T follicular helper cell (primary cell): ENCODE measurements at places on chromosomes 2 and 18.

GRCh38 chr18:13265911-13266217 is 47.3 kb downstream of the LDLRAD4 start:
- no peak for DNase-seq

DNA sequence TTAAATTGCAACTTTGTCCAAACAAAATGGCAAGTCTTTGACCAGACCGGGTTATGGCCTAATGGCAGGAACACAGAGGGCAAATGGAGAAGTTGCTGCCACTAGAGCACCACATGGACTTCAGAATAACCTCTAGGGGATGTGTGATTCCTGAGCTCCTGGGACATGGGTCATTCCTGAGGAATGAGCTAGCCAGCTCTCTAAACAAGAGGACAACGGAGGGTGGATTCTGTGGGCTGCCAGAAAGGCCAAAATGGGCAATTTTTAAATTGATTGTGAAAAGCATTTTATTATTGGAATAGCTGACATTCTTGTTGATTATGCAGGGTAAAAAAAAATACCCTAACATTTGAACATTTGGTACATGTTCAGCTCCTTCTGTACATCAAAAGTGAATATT is 109.8 kb upstream of the FZD5 start:
- DNase-seq, result no peak

DNA sequence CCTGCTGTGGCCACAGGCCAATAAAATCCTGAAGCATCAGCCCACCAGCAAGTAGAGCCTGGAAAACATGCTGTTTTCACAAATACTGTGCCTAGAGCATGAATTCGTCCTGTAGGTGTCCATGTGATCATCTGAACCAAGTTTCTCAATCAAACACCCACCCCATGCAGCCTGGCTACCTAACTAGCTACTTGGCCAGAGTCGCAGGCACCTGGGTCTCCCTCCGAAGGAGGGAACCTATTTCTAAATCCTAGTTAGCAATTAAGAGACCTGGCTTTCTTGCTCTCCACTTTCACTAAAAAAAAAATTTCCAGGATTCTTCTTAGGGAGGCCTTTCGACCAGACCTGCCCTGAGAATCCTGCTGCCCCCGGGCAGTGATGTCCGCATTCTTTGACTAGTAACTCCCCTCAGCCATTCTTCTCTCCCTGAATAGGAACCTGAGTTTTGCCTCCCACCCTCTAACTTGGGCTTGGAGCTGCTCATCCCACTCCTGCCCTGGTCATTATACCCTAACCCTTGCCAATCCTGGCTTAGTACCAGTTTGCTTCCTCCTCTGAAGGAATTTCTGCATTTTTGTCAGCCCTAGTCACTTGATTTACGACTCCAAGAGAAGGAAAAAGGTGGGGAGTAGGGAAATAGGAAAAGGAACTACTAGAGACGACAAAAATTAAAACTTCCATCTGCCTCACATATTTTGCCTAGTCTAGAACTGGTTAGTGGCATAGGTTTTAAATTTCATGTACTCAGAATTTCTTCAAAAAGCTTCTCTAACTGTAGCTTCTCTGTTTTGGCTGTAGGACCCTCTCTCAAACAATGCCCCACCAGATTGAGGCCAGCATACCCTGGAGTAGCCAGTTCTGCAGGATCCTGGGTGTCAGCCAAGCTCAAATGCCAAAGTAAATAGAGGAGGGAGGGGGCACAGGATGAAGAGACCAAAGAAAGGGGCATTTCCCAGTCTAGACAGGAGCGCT is 25.4 kb upstream of the TANK start:
- no peak for DNase-seq

GRCh38 chr18:3262234-3263131 is 550 bp downstream of the MYL12B start:
- peak; percentile 30 for DNase-seq

GRCh38 chr18:71958605-71959004 is 585.5 kb downstream of the CBLN2 start:
- DNase-seq, result no peak

GRCh38 chr2:202311823-202312388 is 46.3 kb downstream of the NOP58 start:
- no peak for DNase-seq

GRCh38 chr18:49135877-49136276 is 185.1 kb upstream of the SMAD7 start:
- no peak for DNase-seq

GRCh38 chr2:61928826-61929461 is 23.5 kb downstream of the COMMD1 start:
- no peak for DNase-seq

DNA sequence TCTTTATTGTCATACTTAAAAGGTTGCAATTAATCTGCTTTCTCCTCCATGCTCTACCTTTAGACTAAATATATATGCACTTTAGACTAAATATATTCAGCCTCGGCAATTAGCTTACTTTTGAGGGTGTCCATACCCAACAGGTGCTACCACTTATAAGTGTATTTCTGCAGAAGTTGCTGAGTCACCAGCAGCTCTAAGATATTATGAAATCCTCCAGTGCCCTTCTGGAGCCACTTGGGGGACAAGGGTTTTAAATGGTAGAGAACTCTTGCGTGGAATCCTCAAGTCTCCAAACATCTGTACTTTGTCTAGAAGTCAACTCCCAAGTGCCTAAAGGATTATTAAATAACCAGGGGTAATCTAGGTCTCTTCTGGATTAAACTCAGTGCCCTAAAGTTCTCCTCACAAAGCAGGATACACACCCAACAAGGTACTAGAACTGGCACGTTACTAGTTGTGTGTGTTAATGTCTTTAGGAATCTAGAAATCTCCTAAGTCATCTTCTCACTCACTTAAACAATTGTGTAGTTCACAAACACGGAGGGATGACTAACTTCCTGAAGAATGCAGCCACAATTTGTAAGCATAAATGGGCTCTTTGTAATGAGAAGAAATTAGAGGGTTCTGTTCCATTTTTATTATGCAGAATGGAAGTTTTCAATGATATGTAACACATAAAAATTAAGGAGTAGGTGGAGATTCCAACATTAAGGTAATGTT is 159.7 kb downstream of the CD226 start:
- no peak for DNase-seq

GRCh38 chr2:212832211-212833195 is 293.9 kb upstream of the ERBB4 start:
- DNase-seq, result no peak

GRCh38 chr18:63470751-63471150 is 6.0 kb upstream of the SERPINB5 start:
- no peak for DNase-seq

- no peak for DNase-seq
Measured at GRCh38 chr2:43370705-43371104, 144.3 kb upstream of the ZFP36L2 start.

GRCh38 chr2:52369178-52369577 is 1337.2 kb upstream of the NRXN1 start:
- DNase-seq, result no peak

GRCh38 chr18:31382107-31382506 is 5.5 kb downstream of the DSG4 start:
- DNase-seq, result no peak

GRCh38 chr2:130872741-130873125 is 36.0 kb downstream of the ARHGEF4 start:
- DNase-seq, result no peak

- DNase-seq, result no peak
Measured at GRCh38 chr18:63267975-63268721, 51.4 kb downstream of the BCL2 start.

DNA sequence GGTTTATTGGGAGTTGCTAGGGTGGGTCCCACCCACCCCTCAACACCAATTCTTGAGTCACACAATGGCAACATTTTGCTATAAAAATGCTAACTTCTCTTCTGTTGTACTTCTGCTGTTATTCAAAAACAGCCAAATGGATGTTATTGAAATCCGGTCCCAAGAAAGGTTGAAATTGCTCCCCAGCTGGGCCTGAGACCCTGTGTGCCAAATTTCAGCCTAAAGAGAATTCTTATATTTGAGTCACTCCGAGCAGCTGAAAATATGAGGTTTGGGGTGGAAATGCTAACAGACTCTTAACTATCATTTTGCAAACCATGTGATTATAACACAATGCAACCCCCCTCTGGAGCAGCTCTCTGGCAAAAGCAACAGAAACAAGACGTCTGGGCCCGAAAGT is 27.0 kb upstream of the ACVR1 start:
- no peak for DNase-seq

DNA sequence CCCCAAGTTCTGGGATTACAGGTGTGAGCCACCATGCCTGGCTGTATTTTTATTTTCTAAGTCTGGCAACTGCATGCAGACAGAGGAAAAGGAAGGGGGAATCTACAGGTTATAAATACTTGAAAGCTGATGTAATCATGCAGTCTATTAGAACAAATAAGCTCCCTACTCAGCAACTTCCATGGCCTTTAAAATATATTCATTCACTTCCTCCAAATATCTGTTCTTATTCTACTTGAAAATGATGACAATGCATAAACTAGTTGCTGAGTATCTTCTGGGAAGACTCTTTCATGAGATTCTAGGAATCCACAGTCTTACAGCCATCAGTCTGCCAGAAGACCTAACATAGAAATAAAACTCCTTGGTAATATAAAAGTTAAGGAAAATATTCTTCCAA is 66.9 kb upstream of the NCKAP5 start:
- no peak for DNase-seq
